ENCODE measurements at places on chromosomes 16 and 17. TPM values are rescaled to one million over a fixed set of nuclear protein-coding genes. Genes with fewer than 3 reads are reported as not detected.

The MSI2 gene
- total RNA-seq = 64.0 TPM

The CRYBA1 gene
- total RNA-seq = not detected

The PRSS33 gene
- not detected for total RNA-seq

The TPPP3 gene
- total RNA-seq = 371 TPM

The SPNS3 gene
- 1.6 TPM for total RNA-seq

The MRPL28 gene
- total RNA-seq = 65.0 TPM

The MRC2 gene
- total RNA-seq = 78.8 TPM

- H3K4me1 ChIP-seq = no peaks in the 10 kb centered on the region
- peaks cover 32% of the 10 kb centered on the region for H3K27me3 ChIP-seq
- no peak overlapping the region for H3K27ac ChIP-seq
- no peaks in the 10 kb centered on the region for H3K36me3 ChIP-seq
Measured at GRCh38 chr17:73643852-73644144, 447 bp downstream of the SDK2 start.

DNA sequence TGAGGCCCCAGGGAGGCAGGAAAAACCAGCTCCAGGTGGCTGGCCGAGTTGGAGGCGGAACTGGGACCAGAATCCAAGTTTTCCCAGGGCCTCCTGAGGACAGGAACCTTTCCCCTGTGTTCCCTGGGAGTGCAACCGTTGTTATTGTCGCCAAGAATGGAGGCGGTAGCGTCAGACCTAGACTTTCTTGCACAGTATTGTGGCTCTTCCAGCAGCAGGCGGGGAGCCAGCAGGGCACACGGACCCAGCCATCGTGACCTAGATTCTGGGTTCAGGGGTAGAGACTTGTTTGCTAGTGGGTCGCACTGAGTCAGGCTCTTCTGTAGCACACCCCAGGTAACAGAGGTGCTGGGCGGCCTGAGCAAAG is 667 bp upstream of the KIF19 start:
- no peak overlapping the region for H3K27ac ChIP-seq
- H3K27me3 ChIP-seq = peaks cover 19% of the 10 kb centered on the region
- no peak overlapping the region for H3K4me3 ChIP-seq
- DNase-seq = no peak
- no peaks in the 10 kb centered on the region for H3K4me1 ChIP-seq
- no peaks in the 10 kb centered on the region for H3K36me3 ChIP-seq

DNA sequence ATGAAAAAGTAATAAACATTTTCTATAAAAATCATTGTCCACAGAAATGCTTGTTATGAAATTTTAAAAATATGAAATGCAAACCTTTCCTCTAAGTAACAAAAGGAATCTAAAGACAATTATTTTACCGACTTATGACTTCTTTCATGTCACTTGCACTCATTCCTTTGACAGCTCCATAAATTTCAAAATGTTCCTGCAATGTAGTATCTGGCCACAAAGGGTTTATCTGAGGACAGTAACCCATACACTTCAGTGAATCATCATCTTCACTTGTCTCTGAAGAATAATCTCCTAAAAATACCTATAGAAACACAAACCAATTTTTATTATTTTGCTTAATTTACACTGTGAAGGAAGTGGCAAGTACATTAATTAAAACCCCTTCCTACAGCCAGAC is 25.6 kb upstream of the ABCA10 start:
- H3K27me3 ChIP-seq = no peaks in the 10 kb centered on the region
- no peak overlapping the region for H3K27ac ChIP-seq
- no peaks in the 10 kb centered on the region for H3K4me1 ChIP-seq
- DNase-seq = no peak

DNA sequence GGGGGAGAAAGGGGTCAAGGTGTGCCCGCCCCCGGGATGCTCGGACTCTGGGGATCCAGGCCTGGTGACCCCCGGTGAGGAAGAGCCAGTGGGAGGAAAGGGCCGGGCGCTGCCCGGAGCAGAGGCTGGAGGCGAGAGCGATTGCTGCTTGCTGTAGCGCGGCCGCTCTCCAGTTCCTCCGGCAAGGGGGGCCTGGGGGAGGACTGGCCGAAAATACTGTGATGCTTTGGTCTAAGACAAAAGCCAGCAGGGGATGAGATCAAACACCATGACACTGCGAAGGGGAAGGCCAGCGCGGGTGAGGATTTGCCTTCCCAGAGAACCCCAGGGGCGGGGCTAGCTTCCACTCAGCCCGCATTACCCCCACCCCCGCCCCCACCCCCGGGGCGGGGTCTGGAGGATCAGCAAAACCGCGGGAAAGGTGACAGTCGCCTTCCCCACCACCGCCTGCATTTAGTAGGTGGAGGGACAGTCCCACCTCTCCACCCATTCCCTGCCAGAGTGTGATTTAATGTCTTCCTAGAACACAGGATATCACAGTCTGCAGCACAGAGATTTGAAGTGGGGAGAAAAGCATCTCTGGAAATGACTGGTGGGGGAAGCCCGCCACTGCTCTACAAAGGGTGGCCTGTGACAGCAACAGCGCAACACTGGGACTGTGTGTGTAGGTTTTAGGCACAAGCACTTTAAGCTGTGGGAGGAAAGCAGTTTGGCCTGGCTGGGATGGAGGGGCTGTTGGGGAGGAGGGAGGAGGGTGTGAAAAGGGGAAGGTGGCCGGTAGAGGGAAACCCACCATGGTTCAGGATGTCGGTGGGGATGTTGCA is 25.7 kb downstream of the MRC2 start:
- no peaks in the 10 kb centered on the region for H3K4me1 ChIP-seq
- H3K27ac ChIP-seq = no peak overlapping the region
- peaks cover 7% of the 10 kb centered on the region for H3K36me3 ChIP-seq
- H3K4me3 ChIP-seq = no peak overlapping the region
- DNase-seq = peak; percentile 80
- H3K27me3 ChIP-seq = no peaks in the 10 kb centered on the region

- no peak for DNase-seq
- no peaks in the 10 kb centered on the region for H3K4me1 ChIP-seq
- H3K4me3 ChIP-seq = no peak overlapping the region
- no peaks in the 10 kb centered on the region for H3K36me3 ChIP-seq
- no peak overlapping the region for H3K27ac ChIP-seq
- H3K27me3 ChIP-seq = no peaks in the 10 kb centered on the region
Measured at GRCh38 chr17:5247621-5248020, 13.0 kb upstream of the SCIMP start.

GRCh38 chr17:62824290-62825131 is 16.4 kb upstream of the MARCHF10 start:
- no peak overlapping the region for H3K27ac ChIP-seq
- H3K36me3 ChIP-seq = no peaks in the 10 kb centered on the region
- peaks cover 7% of the 10 kb centered on the region for H3K4me1 ChIP-seq
- DNase-seq = no peak

GRCh38 chr16:51159296-51159695 is 8.2 kb upstream of the SALL1 start:
- no peak overlapping the region for H3K4me3 ChIP-seq
- no peaks in the 10 kb centered on the region for H3K36me3 ChIP-seq
- no peak overlapping the region for H3K27ac ChIP-seq

DNA sequence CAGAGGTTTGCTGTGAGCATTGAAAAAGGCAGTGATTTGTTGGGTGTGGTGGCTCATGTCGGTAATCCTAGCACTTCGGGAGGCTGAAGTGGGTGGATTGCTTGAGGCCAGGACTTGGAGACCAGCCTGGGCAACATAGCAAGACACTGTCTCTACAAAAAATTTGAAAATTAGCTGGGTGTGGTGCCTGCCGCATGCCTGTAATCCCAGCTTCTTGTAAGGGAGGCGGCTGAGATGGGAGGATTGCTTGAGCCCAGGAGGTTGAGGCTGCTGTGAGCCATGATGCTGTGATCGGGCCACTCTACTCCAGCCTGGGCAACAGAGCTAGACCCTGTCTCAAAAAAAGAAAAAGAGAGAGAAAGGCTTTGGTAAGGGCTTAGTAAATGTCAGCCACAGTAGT is 7.0 kb upstream of the NPIPB2 start:
- H3K4me3 ChIP-seq = no peak overlapping the region
- H3K27me3 ChIP-seq = no peaks in the 10 kb centered on the region
- no peaks in the 10 kb centered on the region for H3K4me1 ChIP-seq
- no peaks in the 10 kb centered on the region for H3K36me3 ChIP-seq
- no peak overlapping the region for H3K27ac ChIP-seq

DNA sequence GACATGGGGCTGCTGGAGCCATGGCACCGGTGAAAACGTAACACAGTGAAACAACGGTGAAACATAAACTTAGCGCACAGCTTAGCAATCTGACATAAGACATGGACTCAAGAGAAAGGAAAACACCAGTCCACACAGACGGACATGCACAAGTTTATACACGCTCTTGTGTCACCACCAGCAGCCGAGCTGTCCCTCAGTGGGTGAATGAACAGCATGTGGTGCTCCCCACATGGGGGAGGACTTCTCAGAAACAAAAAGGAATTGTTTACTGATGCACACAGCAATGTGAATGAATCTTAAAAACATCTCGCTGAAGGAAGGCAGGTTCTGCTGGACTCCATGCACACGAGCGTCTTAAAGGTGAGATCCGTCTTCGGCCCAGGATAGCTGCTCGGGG is 34.2 kb downstream of the KLHDC4 start:
- no peak overlapping the region for H3K27ac ChIP-seq
- H3K36me3 ChIP-seq = peaks cover 30% of the 10 kb centered on the region
- H3K4me1 ChIP-seq = no peaks in the 10 kb centered on the region
- no peak for DNase-seq
- H3K27me3 ChIP-seq = no peaks in the 10 kb centered on the region

- H3K27ac ChIP-seq = no peak overlapping the region
- H3K27me3 ChIP-seq = no peaks in the 10 kb centered on the region
- H3K36me3 ChIP-seq = no peaks in the 10 kb centered on the region
- DNase-seq = no peak
- H3K4me1 ChIP-seq = no peaks in the 10 kb centered on the region
Measured at GRCh38 chr17:50514936-50515702, 6.9 kb downstream of the MYCBPAP start.

GRCh38 chr17:2560658-2561057 is 32.8 kb upstream of the PAFAH1B1 start:
- H3K4me3 ChIP-seq = no peak overlapping the region
- no peak for DNase-seq
- H3K27ac ChIP-seq = no peak overlapping the region
- no peaks in the 10 kb centered on the region for H3K36me3 ChIP-seq
- H3K27me3 ChIP-seq = no peaks in the 10 kb centered on the region
- no peaks in the 10 kb centered on the region for H3K4me1 ChIP-seq

DNA sequence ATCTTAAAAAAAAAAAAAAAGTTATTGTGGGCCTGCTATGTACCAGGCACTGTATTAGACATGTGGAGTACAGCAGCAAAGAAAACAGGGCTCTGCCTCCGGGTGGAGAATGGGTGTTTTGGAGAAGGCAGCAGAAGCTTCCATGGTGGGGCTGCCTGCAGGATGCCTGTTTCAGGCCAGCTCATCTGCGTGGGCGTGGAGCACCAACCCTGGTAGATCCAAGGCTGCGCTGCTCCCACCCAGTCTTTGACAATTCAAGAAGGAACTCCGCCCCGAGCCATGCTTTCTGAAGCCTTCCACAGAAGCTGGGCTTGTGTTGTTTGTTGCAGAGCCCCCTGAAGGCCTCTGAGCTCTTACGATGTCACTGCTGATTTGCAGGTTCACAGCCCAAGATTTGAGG is 23.2 kb upstream of the CACNG1 start:
- no peak for DNase-seq
- H3K4me1 ChIP-seq = no peaks in the 10 kb centered on the region
- H3K27ac ChIP-seq = no peak overlapping the region
- no peaks in the 10 kb centered on the region for H3K36me3 ChIP-seq
- H3K27me3 ChIP-seq = no peaks in the 10 kb centered on the region
- H3K4me3 ChIP-seq = no peak overlapping the region

DNA sequence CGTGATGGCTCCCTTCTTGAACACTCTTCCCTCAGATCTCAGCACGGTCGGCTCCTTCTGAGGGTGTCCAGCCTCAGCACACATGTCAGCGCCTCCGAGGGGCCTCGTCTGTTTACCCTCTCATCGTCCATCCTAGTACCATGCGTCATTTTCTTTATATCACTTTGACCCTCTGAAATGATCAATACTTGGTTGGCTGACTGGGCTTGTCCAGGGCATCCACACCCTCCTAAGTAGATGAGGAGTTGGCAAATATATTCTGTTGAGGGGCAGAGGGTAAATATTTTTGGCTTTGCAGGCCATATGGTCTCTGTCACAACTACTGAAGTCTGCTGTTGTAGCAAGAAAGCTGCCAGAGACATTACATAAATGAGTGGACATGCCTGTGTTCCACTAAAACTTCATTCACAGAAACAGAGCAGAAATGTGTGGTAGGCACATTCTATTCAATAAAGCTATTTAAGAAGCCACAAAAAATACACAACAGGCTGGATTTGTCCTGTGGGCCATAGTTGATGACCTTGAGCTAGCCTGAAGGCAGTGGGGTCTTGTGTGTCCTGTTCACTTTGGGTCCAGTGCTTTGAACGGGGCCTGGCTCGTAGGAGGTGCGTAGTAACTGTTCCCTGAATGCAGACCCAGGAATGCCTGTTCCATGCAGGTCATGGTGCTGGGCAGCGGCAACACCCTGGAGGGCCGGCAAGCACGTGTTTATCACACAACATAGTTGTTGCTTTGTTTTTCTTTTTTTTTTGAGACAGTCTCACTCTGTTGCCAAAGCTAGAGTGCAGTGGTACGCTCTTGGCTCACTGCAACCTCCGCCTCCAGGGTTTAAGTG is 185.8 kb downstream of the SNX29 start:
- peaks cover 16% of the 10 kb centered on the region for H3K4me1 ChIP-seq
- H3K27ac ChIP-seq = no peak overlapping the region
- H3K4me3 ChIP-seq = no peak overlapping the region
- no peaks in the 10 kb centered on the region for H3K27me3 ChIP-seq
- H3K36me3 ChIP-seq = no peaks in the 10 kb centered on the region

GRCh38 chr16:46775214-46775613 is 27.1 kb upstream of the MYLK3 start:
- H3K27me3 ChIP-seq = no peaks in the 10 kb centered on the region
- no peak overlapping the region for H3K27ac ChIP-seq
- no peaks in the 10 kb centered on the region for H3K4me1 ChIP-seq

- H3K4me1 ChIP-seq = peaks cover 32% of the 10 kb centered on the region
- peak; percentile 98 for DNase-seq
- H3K27ac ChIP-seq = peak within 1 kb of the TSS; percentile 37
- no peak within 1 kb of the TSS for H3K4me3 ChIP-seq
Measured at GRCh38 chr16:86578061-86578599, at the start of gene FOXL1. TSS of gene FOXL1 (plus strand) at chr16:86578549. CDS start at chr16:86578724, 175 bp downstream.

GRCh38 chr17:31677681-31678080 is 181.4 kb downstream of the COPRS start:
- no peak overlapping the region for H3K27ac ChIP-seq
- no peaks in the 10 kb centered on the region for H3K4me1 ChIP-seq
- H3K27me3 ChIP-seq = no peaks in the 10 kb centered on the region
- H3K4me3 ChIP-seq = no peak overlapping the region
- no peaks in the 10 kb centered on the region for H3K36me3 ChIP-seq

GRCh38 chr17:7775051-7775450 is 57.5 kb downstream of the DNAH2 start:
- no peak for DNase-seq
- H3K4me3 ChIP-seq = no peak overlapping the region
- no peaks in the 10 kb centered on the region for H3K27me3 ChIP-seq
- H3K27ac ChIP-seq = no peak overlapping the region
- no peaks in the 10 kb centered on the region for H3K36me3 ChIP-seq
- H3K4me1 ChIP-seq = no peaks in the 10 kb centered on the region

- H3K4me3 ChIP-seq = no peak overlapping the region
- no peaks in the 10 kb centered on the region for H3K4me1 ChIP-seq
- H3K27me3 ChIP-seq = no peaks in the 10 kb centered on the region
- H3K36me3 ChIP-seq = peaks cover 16% of the 10 kb centered on the region
- H3K27ac ChIP-seq = no peak overlapping the region
- no peak for DNase-seq
Measured at GRCh38 chr17:40000161-40000560, 15.1 kb upstream of the CSF3 start.

- DNase-seq = peak; percentile 45
- no peaks in the 10 kb centered on the region for H3K4me1 ChIP-seq
- peak overlapping the region; percentile 0 for H3K27ac ChIP-seq
- H3K4me3 ChIP-seq = no peak overlapping the region
Measured at GRCh38 chr16:30112197-30113030, 923 bp downstream of the GDPD3 start.

Measured in lung (tissue), 17 donors.